BJ (cell line): ENCODE measurements at places on chromosomes 3 and 15. TPM values are rescaled to one million over a fixed set of nuclear protein-coding genes. Genes with fewer than 3 reads are reported as not detected.

The NPAP1 gene
- polyA plus RNA-seq = not detected in 2 replicates

The AHSG gene
- polyA plus RNA-seq = not detected in 2 replicates

The ATP2B2 gene
- polyA plus RNA-seq = not detected in 2 replicates

The SEC61A1 gene
- 458 and 510 TPM in 2 replicates for polyA plus RNA-seq

The KATNBL1 gene
- 17.3 and 28.9 TPM in 2 replicates for polyA plus RNA-seq

The PLSCR5 gene
- not detected in 2 replicates for polyA plus RNA-seq

The CHRD gene
- polyA plus RNA-seq = 0.83 and 1.5 TPM in 2 replicates

The VILL gene
- 4.9 and 8.8 TPM in 2 replicates for polyA plus RNA-seq

The EPHB3 gene
- polyA plus RNA-seq = 1.1 and 3.3 TPM in 2 replicates
